ENCODE measurements at places on chromosomes 13 and 19.

GRCh38 chr13:40476175-40476958 is 190.1 kb downstream of the FOXO1 start:
- peak; percentile 73 for DNase-seq

DNA sequence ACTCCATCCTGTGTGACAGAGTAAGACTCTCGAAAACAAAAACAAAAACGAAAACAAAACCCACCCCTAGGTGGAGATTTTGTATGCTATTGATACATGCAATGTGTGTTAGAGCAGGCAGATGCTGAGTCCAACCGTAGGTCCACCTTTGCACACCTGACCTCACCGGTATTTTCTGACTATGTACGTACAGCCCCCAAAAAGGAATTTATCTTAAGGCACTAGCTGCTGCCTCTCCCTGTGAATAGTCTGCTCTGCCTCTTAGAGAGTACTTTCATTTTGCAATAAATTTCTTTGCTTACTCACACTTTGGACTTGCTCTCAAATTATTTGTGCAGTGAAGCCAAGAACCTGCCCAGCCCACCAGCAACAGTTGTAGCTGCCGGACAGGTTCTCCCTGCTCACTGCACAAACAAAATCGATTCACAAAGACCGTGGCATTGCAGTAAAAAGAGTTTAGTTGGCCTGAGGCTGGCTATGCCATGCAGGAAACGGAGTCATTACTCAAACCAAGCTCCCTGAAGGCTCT is 8.2 kb upstream of the ZNF77 start:
- no peak for DNase-seq

DNA sequence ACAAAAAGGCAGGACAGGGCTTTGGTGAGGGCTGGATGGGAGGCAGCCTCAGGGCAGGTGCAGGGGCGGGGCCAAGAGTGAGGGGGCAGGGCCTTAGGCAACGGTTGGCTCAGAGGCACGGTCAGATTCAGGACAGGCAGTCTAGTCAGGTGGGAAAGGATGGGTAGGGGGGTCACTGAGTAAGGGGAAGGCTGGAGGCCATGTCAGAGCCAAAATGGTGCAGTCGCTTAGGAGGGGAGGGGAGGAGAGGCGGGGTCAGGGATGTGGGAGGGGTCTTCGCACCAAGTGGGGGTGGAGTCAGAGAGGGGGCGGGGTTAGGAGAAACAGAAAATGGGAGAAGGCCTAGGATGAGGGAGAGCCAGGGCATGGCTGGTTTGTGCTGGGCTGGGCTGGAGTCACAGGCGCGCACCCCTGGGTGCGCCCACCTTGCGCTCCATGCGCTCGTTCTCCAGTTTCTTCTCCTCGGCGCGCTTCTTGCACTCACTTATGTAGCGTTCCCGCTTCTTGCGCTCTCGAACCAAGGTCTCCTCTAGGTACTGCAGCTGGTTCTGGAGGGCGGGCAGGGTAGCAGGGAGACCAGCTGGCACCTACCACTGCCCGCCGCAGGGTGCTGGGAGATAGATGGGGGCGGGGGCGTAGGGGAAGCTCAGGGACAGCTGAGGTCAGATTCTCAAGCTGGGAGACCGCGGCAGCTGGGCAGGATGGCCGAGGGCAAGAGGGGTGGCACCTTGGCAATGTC is 6.8 kb upstream of the RGL3 start:
- no peak for DNase-seq

DNA sequence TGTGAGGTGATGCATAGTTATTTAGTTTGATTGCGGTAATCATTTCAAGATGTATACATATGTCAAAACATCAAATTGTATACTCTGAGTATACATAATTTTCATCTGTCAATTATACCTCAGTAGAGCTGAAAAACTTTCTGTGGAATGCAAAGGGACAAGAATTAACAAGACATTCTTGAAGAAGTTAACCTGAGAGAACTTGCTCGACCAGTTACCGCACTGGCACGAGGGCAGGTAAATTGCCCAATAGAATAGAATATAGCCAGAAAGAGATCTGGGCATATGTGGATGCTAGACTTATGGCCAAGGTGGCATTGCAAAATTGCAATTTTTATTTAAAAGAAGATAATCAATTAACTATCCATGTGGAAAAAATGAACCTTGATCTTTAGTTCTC is 42.3 kb upstream of the GJB6 start:
- DNase-seq, result no peak

GRCh38 chr19:35462476-35462953 is 14.5 kb downstream of the FFAR2 start:
- no peak for DNase-seq
